ENCODE measurements at places on chromosomes 3 and 15.

DNA sequence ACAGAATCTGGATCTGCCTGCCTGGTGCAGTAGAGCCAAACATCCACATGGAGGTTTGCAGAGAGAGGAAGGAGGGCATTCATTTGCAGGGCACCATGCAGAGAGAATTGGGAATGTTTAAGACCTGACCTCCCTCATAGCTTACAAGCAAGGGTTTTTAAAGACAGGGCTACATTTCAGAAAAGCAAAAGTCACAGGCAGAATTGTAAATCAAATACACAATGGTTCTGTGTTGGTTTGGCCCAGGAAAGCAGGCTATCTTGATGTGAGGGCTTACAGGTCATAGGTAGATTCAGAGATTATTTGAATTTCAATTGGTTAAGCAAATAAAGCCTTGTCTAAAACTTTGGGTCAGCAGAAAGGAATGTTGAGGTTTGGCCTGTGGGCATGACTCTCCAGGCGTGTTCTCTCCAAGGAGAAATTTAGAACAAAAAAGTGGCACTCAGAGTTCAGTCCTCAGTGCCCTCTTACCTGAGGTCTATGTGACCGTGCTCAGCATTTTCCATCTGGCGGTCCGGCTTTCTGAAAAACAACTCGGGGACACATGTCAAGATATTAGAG is 91.5 kb downstream of the CD47 start:
- no peak for DNase-seq

DNA sequence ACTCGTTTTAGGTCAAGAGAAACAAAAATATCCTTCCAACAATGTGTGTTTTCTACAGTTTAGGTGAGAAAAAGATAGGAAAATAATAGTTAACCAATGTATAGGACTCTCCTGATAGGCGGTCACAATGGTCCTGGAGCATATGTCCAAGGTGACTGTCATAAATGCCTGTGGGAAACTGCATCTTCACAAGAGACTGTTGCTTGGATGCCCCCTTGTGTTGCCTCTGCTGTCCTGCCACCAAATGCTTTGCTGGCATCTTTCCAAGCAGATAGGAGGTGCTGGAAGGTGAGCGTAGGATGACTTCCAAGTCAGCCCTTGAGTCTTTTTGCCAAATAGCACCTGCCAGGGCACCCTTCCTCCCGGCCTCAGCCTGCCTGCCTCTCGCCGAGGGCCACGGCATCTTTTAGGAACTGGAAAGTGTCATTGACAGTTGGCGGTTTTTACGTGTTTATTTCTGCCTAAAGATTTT is 24.1 kb upstream of the SACM1L start:
- no peak for DNase-seq

DNA sequence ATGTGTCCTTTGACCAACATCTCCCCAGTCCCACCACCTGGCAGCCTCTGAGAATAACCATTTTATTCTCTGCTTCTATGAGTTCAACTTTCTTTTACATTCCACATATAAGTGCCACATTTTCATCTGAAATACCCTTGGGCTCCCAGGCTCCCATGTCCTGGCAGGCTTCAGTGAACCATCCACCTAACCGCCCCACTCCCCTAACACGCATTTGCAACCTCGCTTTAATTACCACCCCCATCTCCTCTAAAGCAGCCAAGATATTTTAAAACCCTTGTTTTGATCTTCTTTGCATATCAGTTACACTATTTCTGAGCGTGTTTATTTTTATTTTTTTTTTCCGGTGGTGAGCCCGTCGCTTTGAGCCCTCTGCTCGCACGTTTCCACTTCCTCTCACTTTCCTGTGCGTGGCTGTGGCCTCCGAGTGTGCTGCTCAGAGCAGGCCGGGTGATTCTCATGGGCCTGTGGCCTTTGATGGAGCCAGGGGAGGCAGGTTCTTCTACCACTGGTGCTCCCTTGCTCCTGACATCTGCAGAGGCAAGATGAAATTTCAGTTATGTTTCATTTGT is 195.4 kb upstream of the LPP start:
- DNase-seq, result no peak

DNA sequence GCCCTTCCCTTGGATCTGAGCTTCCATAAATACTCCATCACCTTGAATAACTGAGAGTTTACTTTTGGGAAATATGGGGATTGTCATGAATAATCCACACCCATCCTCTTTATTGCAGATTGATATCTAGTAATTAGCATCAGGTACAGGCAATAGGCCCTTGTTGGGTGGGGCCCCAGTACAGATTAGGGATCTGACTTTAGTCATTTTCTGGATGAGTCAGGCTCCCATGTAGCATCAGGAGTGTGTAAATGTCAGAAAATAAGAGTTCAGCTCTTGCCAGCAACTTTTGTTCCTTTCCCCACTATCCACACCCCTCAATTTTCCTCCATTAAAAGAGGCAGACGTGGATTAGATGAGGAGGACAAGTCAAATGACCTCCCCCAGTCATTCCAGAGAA is 17.7 kb upstream of the SNRK start:
- no peak for DNase-seq

GRCh38 chr15:60328852-60329443 is 68.8 kb downstream of the ANXA2 start:
- DNase-seq, result no peak

GRCh38 chr3:52844290-52844975 is 9.6 kb upstream of the MUSTN1 start:
- DNase-seq, result no peak

DNA sequence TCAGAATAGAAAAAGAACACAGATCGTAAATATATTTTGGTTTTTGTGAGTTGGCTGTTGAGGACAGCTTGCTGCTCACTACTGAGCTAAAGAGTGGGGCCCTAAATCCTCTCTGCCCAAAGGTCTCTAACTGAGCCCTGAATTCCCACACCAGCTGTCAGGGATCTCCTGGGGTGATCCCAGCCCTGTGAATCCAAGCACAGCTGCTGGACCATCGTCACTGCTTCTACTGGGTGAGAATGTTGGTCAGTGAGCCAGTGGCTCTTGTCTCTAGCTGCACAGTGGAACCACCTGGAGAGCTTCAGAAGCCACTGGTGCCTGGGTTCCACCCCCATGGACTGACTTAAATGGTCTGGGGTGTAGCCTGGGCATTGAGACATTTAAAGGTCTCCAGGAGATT is 90.5 kb upstream of the IL12A start:
- no peak for DNase-seq

DNA sequence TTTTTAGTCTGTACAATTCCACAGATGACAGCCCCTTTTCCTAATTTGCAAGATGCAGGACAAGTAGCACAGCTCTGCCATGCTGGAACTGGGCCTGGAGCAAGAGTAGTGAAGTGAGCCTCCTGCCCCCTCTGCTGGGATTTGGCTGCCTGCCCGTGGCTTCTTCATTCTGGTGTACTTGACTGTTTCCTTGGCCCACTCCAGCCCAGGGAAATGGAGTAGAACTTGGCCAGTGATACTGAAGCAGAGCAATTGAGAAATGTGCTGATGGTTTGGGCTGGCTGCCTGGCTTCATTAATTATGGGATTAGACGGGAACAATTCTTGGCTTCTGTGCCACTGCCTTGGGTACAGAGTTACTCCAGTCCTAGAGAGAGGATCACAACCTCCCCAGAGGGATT is 2.8 kb downstream of the GPD1L start:
- DNase-seq, result peak; percentile 80

GRCh38 chr3:155303540-155304097 is 10.1 kb upstream of the STRIT1 start:
- no peak for DNase-seq

DNA sequence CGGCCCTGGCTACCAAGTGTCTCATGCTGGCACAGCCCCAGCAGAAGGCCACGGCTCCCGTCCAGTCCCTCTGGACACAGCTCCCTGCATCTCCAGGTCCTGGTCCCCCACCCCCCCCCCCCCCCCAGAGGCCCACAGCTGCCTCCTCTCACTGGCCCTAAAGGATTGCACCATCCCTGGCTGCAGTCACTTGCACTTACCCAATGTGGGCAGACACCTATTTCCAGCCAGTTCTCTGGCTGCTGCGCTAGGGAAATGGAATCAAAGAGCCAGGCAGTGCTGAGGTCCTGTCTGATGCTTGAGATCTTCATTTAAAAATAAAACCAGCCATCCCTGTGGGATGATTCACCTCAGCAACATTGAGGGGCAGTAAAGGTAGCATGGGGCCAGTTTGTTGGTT is 346.4 kb downstream of the OCA2 start:
- DNase-seq, result no peak

DNA sequence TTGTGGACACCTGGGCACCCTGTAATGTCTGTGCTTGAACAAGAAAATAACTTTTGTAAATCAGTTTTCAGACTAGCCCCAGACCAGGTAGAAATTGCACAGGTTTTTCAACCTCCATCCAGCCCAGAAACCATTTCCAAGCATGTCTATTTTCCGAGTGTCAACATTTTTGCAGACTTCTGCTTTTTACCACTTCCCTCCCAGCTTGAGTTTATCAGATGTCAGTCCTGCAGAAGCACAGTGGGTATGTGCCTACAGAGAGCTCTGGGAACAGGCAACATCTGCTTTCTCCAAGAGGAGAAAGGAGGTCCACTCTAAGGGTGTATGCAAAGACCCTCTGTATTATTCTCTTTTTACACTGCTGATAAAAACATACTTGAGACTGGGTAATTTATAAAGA is 83.9 kb downstream of the LRRK1 start:
- no peak for DNase-seq
